CD4-positive, alpha-beta T cell treated with Interleukin-17A for 4 hours (primary cell): ENCODE measurements at places on chromosomes 7 and 10.
A peak's percentile ranks its signal among the peaks of the same experiment; 100 is the strongest.

GRCh38 chr7:82506702-82507101, 63.1 kb upstream of the CACNA2D1 start:
- no peak for DNase-seq

- no peak for DNase-seq
Observed at GRCh38 chr10:25049966-25050365, 33.6 kb downstream of the THNSL1 start.

GRCh38 chr7:99210265-99210970, 2.5 kb upstream of the KPNA7 start:
- no peak for DNase-seq

DNA sequence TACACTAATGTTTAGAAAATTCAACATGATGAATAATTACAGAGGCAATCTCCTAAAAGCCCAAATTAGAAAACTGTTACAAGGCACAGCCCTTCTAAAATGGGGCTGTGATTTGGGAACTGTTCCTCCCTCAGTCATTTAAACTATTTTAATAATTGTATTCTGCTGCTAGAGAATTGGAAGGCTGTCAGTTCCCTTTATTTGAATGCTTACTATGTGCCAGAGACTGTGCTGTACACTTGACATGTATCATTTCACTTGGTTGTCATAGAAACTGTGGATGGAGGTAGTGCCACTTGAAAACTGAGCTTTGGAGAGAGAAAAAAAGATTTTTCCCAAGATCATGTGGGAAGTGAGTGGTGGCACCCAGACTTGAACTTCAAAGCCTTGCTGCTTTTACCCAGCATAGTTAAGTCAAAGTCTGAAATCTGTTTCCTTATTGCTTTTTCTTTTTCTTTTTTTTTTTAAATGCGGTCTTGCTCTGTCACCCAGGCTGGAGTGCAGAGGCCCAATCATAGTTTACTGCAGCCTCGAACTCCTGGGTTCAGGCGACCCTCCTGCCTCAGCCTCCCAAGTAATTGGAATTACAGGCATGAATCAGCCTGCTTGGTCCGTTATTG, 23.6 kb downstream of the UBE2D1 start:
- no peak for DNase-seq

GRCh38 chr7:155496267-155497005, 38.5 kb downstream of the EN2 start:
- DNase-seq, result no peak

DNA sequence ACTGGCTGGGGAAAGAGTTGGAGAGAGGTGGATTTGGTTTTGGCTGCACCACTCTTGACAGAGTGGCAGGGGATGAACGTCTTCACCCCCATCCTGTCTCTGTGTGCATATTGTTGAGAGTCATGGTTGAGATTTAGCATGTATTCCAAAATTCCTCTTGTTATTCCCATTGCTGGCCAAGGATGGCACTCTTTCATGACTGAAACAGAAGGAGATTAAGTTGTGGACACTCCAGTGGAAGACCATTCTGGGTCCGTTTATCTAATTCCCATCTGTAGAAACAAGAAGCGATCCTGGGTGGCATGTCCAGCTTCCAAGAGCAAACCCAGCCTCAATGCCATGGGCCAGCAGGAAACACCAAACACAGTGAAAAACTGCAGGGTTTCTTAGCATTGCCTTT, 469.0 kb upstream of the IGFBP3 start:
- no peak for DNase-seq

DNA sequence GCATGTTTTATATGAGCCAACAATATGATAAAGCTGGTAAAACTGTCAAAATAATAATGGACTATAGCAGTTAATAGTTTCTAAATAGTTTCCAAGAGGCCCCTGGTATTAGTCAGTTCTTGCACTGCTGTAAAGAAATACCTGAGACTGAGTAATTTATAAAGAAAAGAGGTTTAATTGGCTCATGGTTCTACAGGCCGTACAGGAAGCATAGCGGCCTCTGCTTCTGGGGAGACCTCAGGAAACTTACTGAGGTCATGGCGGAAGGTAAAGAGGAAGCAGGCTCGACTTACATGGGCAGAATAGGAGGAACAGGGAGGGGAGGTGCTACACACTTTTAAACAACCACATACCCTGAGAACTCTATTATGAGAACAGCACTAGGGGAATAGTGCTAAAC, 104.6 kb downstream of the PPP1R9A start:
- no peak for DNase-seq

- DNase-seq, result no peak
Observed at GRCh38 chr10:113982769-113983168, 60.9 kb upstream of the ADRB1 start.

DNA sequence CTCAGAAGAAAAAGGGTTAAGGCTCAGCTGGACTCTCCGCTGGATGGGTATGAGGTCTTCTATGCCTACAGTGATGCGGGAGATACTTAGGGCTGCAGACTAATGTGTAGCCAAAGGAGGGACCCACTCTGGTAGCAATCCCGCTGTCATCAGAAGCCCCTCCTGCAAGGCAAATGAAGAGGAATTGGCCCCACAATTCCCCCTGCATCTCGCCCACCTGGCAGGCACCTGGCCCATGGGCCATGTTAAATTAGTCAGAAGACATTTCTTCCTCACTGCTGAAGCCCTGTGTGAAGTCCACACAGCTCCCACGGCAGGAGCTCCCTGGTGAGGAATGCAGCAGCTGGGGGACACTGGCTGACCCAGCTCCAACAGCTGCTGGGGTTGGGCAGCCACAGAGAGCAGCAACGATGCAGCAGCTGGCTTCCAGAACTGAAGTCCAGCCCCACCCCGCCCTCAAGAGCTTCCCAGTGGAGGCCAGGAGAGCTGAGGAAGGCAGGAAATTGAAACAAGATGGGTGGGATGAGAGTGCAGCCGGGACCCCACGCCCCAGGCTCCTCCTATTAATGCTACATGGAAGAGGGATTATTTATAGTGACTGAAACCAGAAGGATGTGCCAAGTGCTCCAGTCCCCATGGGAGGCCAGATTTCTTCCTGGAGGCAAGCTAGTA, 5.5 kb downstream of the VSTM4 start:
- no peak for DNase-seq

DNA sequence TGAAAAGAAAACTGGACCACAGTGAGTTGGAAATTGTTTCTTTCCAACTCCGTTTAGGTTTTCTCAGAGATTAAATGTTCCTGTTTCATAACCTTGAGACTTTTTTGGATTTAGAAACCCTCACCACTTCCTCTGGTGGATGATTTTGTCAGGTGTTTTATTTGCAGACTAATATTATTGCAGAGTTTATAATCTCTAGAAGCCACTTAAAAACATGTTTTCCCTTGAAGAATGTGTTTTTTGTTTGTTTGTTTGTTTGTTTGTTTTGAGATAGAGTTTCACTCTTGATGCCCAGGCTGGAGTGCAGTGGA, 520 bp upstream of the MICU1 start:
- no peak for DNase-seq

- DNase-seq, result peak; percentile 76
Observed at GRCh38 chr10:15370856-15371701, at the start of gene FAM171A1. FAM171A1 (minus strand) TSS chr10:15371289; CDS start chr10:15371052, 237 bp downstream.

DNA sequence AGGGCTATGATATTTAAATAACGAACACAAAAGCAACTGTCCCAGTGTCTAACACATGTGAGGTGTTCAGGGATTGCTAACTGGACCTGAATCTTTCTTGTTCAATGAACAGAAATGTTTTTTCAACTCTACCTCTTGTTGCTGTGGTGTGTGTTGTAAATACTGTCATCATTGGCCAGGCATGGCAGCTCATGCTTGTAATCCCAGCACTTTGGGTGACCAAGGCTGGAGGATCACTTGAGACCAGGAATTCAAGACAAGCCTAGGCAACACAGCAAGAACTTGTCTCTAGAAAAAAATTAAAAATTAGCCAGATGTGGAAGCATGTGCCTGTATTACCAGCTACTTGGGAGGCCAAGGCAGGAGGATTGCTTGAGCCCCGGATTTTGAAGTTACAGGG, 1250.9 kb downstream of the TYW1 start:
- no peak for DNase-seq
